ENCODE measurements at places on chromosomes 13 and 19.

DNA sequence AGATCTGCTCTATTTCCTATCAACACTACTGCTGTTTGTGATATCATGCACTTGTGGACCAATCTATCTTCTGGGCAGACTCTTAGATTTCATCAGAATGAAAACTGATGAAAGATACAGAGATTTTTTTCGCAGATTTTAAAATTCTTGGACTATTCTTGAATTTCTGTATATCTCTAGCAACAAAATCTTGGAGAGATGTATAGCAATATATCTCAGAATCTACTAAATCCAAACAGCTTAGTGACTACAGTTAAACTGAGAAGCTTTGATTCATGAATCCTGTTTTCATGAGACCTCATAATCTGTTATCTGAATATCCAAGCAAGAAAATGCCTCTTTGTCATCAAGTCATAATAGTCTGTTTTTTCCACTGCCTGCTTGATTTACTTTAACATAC is 28.0 kb upstream of the FREM2 start:
- DNase-seq, result no peak

DNA sequence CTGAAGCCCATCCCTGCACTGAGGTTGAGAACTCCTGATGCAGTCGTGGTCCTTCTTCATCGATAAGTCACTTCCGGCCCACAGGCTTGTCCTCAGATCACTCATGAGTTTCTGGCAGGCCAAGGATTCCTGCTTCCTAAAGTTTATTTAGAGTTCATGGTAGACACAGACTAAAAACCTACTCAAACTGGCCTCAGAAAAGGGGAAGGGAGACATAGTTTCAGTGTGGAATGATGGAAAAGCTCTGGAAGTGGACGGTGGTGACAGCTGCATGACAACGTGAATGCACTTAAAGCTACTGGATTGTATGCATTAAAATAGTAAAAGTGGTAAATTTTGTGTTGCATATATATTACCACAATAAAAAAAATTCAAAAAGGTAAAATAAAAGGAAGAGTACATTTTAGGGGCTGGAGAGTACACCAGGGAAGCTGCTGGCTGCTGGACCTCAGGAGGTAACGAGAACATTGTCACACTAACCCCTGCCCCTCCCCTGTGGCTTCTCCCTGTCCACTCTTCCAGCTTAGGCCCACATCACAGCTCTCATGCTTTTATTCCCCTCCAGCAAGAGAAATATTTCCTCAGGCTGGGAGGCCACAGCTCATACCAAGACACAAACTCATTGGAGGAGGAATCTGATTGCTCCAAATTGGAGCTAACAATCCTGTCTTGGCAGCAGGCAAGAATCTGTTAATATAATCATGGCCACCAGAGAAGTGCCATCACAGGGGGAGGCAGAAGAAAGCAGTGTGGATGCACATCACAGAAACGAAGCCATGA is 741.0 kb downstream of the UQCRFS1 start:
- no peak for DNase-seq

- no peak for DNase-seq
Observed at GRCh38 chr19:54207676-54207982, 7.0 kb downstream of the RPS9 start.

DNA sequence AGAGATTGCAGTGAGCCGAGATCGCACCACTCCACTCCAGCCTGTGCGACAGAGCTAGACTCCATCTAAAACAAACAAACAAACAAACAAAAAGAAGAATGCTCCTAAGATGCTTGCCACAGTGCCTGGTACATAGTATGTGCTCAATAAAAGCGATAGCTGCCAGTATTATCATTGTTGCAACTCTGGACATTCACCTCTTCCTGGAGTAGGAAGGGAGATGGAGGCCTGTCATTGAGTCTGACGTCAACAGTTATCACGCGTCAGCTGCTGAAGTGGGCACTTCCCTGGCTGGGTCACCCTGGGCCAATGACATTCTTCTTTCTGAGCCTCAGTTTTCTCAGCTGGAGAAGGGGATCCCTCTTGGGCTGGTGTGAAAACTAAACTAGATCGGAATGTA is 4.2 kb upstream of the PLAUR start:
- DNase-seq, result no peak

- no peak for DNase-seq
Observed at GRCh38 chr19:48090281-48090802, 20.3 kb downstream of the PLA2G4C start.

DNA sequence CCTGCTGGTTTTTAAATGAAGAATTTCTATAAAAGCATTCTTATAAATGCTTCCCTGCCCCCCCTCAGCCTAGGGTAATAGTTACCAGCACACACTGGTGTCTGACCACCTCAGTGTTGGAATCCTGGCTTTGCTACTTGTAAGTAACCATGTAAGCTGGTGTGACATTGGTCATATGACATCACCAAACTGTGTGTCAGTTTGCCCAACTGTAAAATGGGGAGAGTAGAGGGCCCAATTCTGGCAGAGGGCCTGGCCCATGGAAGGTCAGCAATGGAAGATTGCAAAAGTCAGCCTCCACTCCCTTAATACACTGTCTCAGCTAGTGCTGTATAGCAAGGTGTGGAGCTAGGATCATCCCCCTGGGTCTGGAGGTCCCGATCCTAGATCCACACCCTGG is 31.6 kb downstream of the ACSBG2 start:
- no peak for DNase-seq

GRCh38 chr13:105915146-105915850 is 620.2 kb downstream of the EFNB2 start:
- DNase-seq, result no peak

DNA sequence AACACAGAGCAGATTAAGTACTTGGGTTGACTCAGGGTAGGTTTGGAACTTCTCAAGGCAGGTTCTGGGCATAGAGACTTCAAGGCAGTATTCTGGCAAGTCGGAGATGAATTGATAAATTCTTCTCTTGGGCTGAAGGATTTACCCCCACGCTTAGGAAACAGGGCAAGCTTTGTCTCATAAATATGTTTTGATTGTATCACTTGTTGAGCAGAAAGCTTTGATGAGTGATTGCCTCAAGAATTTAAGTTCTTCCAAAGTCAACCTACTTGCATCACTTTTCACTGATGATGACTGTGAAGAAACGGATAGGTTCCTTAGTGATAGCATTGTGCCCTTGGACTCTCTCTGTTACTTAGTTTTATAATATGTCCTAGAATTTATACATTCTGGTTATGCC is 258.6 kb upstream of the DACH1 start:
- no peak for DNase-seq

- no peak for DNase-seq
Observed at GRCh38 chr13:29464105-29464679, 131.3 kb downstream of the SLC7A1 start.

DNA sequence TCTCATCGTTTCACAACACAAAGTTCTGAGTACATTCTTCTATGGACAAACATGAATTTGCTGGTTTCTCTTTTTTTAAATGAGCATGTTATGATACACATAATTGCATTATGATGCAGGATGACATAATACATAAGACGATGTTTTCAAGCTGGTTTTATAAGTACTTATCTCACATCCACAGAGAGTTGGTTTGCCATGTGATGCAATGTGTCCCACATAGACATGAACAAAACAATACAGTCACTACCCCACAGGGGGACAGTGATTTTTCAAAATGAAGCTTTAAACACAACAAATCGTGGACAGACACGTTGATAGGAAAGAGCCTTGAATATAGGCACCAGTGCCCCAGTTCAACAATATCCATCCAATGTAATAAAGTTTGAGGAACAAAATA is 447.1 kb downstream of the KLF12 start:
- no peak for DNase-seq

Data from NCI-H1436 treated with DMSO at 0.1 percent for 48 hours (cell line).